ENCODE measurements at places on chromosomes 7 and 10. TPM values are rescaled to one million over a fixed set of nuclear protein-coding genes. Genes with fewer than 3 reads are reported as not detected.

Gene EEPD1
- 12.1 TPM for total RNA-seq

Gene CRTAC1
- not detected for total RNA-seq

Gene NANOS1
- 0.27 TPM for total RNA-seq

Gene ELOVL3
- not detected for total RNA-seq

Gene PRLHR
- not detected for total RNA-seq

Gene LRRC17
- total RNA-seq = 0.27 TPM

DNA sequence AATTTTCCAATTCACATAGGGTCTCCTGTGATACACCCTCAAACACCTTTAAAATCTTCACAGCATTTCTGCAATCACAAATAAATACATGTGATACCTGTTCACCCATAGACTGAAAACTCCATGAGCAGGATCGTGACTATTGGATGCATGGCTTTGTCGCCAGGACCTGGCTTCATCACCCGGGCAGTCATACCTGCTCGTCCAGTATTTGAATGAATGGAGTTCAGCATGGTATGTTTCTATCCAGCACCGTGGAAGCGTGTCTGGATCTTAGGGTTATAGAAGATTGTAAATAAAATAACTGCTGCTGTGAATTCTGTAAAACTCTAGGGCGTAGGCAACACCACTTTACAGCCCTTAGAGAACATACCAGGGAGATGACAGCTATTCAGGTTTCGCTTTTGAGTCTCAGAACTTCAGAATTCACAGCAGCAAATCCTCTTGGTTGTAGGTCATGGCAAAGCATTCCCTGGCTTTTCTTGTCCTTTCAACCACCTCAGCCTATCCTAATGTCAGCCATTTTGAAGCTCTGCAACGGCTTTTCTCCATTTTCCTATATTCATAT lies 47.4 kb upstream of the USP6NL start:
- no peak for DNase-seq

DNA sequence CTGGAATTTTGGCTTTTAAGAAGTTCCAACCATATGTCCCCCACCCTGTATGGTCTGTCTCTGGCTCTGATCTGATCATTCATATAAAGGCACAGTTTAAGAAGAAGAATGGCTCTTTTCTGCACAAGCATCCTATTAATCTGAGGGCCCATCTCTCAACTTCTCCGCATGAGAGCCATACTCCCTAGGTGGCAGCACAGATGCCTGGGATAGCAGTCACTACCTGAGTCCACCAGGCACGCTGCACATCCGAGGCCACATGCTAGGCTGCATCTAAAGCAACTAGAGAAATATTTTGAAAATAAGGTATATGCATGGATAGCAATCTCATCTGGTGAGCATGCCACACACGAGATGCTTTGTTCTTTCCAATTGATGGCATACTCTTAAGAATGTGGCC lies 565.5 kb downstream of the PARD3 start:
- no peak for DNase-seq

GRCh38 chr7:90345595-90346335 lies 751 bp upstream of the GTPBP10 start:
- no peak for DNase-seq

DNA sequence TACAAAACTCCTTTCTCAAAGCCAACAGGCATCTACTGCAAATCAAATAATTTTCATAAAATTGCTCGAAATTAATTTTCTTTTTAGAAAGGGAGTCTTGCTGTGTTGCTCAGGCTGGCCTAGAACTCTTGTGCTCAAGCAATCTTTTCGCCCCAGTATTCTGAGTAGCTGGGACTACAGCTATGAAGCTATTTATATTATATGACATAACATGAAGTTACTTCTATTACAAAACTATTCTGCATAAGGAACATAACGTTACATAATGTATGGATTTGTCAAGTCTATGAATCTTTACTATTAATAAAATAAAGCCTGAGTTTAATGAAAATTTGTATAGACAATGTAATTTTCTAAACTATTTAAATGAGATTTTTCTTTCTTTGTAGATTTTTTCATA lies 415.0 kb downstream of the PARD3 start:
- DNase-seq = no peak

DNA sequence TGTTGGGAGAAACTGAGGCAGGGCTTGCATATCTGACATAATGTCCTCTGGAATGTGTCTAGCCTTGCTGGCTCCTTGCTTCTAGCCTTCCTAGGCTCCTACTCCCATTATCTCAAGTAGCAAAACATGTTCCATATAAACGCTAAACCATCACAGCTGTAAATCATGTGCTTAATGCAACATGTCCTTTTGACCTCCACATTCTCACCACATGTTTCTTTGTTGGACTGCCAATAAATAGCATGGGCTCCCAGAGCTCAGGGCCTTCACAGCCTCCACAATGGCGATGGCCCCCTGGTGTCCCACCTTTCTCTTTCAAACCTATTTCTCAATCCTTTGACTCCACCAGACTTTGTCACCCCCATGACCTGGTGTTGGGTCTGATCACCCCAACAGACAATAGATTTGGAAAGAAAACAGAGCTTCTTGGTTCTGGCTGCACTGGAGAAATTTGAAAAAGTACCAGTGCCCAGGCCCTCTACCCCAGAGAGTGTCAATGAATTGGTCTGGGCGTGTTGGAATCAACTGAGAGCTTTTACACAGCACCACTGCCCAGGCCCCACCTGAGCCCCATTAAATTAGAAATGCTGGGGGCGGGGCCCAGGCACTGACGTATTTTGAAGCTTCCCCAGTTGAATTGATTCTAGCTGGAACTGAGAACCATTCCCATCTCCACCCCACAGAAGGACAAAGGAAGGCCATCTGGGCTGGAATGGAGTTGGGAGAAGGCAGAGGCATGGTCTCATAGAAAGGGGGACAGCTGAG lies 41.3 kb upstream of the GGCT start:
- no peak for DNase-seq

DNA sequence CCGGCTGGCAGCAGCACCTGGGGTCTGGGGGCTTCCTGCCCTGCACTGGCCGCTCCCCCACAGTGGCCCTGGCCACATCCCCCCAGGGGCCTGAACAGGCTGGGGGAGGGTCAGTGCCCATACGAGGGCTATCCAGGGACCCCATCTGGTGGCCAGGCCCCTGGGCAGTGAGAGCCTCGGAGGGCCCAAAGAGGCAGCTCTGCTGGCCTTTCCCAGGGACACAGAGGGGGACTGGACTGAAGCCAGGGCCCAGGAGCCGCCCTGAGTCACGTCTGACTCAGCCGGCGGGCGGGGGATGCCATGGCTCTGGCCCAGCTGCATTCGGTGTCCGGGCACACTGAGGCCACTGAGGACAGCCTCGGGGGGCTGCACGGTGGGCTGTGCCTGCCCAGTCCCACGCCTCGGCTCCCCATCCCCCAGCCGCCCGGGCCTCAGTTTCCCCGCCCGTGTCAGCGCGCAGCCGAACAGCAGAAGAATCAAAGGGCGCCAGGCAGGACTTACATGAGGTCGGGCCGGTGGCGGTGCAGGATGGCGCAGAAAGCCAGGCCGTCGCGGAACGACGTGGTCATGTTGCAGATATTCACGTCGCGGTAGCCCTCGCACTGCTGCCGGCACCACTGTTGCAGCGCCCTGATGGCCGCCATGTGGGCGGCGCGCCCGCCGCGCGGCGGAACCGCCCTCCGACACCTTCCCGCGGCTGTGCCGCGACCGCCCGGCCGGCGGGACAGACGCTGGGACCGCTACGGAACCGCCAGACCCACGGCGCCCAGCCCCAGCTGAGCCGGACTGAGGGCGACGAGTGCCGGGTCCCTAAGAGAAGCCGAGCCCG lies at the start of gene MICALL2:
MICALL2 (minus strand) TSS at position 788 of the 829 bp plus-strand sequence; CDS start at position 644, 144 bp downstream.
- peak; percentile 72 for DNase-seq

DNA sequence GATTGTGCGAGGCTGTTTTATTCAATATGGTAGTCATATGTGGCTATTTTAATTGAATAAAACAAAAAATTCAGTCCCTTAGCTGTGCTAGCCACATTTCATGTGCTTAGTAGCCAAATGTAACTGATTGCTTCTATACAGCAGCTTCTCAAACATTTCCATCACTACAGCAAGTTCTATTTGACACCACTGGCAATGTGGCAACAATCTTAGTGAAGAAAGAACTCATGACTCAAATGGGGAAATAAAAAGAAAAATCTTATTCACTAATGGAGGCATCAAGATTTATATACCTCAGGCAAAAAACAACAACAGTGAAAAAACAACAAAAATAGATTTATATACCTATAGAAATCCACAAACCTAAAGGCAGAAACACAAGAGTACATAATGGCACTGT lies 17.9 kb downstream of the SEM1 start:
- no peak for DNase-seq

GRCh38 chr7:113452245-113452644 lies 333.9 kb upstream of the SMIM30 start:
- DNase-seq = no peak

GRCh38 chr7:91069146-91069545 lies 195.1 kb upstream of the FZD1 start:
- no peak for DNase-seq

- no peak for DNase-seq
These were observed 148.5 kb downstream of the WDR37 start for GRCh38 chr10:1204434-1205326.

DNA sequence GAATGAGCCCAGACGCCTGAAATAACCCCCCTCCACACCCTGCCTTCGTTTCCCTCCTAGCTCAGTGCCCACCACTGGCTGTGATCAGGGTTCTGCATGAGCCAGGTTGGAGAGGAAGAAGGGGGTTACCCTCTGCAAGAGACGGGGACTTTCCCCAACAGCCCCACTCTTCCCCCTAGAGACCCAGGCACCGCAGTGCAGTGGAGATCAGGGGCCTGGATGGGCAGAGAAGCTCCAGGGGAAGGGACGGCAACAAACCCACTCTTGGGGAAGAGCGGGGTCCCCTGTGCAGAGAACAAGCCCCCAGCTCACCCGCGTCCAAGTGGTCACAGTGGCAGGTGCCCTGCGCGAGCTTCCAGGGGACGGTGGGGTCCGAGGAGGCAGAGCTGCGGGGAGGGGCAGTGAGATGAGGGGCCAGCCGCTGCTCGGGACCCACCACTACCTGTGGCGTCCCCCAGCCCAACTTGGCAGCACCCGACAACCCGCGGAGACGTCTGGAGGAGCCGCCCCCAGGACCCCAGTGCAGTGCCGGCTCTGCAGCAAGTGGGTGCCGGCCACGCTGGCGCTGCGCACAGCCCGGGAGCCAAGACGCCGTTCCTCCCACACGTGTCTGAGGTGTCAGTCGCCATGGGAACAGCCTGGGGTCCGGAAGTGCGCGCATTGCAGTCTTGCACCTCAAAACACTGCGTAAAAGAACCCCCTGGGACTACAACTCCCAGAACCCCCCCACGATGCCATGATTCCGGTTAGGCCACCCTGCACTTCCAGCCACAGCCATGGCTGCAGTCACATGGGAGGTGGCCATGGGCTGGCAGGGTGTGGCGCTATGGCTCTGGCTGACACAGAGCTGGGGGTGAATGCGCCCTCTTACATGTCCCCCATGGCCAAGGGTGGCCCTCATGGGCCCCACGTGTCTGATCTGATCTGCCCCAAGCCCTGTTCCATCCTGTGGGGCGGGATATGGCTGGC lies 45.8 kb upstream of the WIPI2 start:
- DNase-seq = peak; percentile 65

DNA sequence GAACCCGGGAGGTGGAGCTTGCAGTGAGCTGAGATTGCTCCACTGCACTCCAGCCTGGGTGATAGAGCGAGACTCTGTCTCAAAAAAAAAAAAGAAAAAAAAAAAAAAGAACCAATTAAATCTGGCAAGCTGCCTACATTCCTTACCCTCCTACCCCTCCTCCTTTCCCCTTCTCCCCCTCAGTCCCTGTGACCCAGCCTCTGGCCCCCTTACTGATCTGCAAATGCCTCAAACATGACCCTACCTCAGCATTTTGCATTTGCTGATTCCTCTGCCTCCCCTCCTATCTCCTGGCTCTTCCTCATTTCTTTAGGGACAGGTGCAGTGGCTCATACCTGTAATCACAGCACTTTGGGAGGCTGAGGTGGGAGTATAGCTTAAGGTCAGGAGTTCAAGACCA lies 19.3 kb downstream of the CDHR3 start:
- no peak for DNase-seq

- DNase-seq = no peak
These were observed 49.5 kb upstream of the ZNF32 start for GRCh38 chr10:43698156-43698555.

- no peak for DNase-seq
These were observed 265.1 kb upstream of the KLF6 start for GRCh38 chr10:4050061-4050460.

DNA sequence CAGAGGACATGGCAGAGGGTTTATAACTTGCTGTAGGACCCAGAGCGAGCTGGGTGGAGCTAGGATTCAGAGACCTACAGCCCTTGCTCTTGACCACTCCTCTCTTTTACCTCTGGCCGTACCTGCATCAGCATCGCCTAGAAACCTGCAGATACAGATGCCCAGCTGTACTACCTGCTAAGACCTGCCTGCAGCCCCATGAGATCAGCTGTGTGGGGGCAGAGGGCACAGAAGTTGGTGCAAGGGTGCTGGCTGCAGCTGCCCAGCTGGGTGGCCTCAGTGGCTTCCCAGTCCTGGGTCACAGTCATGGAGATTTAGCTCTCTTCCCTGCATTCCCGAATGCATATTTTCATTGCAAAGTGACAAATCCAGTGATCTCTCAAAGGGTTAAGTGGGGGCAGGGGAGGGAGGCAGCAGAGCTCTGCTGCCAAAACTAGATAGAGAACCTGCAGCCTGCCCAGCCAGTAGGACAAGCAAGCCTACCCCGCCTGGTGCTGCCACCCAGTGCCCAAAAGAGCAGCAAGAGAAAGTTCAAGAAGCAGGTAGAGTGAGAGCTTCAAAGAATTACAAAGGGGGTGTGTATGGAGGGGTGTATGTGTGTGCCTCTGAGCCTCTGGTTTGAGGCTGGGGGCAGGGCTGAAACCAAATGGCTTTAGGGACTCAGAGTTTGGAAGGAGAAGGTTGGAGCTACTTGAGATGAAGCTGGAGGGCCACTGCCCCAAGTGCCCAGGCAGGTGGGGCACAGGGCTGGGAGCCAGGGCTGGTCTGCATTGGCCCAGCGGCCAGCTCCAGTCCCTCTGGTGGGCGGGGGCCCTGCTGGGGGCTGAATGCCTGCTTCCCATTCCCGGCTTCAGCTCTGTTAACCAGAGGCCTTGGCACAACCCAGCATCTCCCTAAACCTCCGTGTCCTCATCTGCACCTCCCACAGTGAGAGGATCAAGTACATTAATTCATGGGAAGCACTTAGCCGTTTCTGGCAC lies 6.9 kb downstream of the FAM241B start:
- no peak for DNase-seq

DNA sequence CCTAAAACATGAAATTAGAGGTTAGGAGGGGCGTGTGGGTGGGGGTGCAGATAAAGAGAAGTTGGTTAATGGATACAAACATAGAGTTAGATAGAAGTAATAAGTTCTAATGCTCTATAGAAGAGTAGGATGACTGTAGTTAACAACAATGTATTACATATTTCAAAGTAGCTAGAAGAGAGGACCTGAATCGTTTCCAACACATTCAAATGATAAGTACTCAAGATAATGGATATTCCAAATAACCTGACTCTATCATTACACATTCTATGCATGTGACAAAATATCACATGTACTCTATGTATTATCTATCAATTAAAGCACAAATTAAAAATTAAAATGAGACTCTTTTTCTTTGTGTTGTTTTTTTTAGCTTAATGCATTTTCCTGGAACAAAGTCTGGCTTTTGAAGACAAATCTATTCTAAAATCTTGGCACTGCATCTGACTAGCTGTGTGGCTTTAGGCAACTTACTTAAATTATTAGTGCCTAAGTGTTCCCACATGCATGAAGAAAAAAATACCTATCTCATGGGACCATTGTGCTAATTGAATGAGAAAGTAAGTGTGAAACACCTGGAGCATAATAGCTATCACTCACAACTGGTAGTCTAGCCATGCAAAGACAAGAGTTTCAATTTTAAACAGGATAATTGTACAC lies 75.7 kb downstream of the SEMA3C start:
- no peak for DNase-seq

GRCh38 chr10:1187151-1187854 lies 131.1 kb downstream of the WDR37 start:
- no peak for DNase-seq

Data from hematopoietic multipotent progenitor cell (in vitro differentiated cells).